D721Med (cell line): ENCODE measurements at places on chromosomes 3 and 15.
A peak's percentile ranks its signal among the peaks of the same experiment; 100 is the strongest.

- DNase-seq: no peak
These were observed 25.2 kb downstream of the NIPA1 start for GRCh38 chr15:22811640-22812039.

DNA sequence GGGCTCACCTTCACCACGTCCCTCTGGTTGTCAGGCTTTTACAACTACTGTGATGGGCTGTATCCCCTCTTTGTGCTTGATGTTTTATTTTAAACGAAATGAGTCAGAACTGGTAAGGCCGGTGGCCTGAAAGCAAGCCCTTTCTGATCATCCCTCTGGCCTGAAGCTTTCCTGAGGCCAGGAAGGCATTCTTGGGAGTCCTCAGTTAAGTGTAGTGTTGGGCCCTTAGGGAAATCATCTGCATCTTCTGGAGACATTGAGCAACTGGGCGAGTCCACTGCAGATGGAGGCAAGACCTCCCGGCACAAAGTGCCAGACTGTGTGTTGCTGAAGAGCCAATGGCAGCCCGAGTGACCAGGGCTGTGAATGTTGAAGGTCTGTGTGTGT lies 33.0 kb upstream of the AMOTL2 start:
- no peak for DNase-seq

GRCh38 chr3:186258968-186259367 lies 103.1 kb downstream of the DGKG start:
- no peak for DNase-seq

GRCh38 chr3:33575311-33575710 lies 135.1 kb upstream of the UBP1 start:
- DNase-seq: no peak

DNA sequence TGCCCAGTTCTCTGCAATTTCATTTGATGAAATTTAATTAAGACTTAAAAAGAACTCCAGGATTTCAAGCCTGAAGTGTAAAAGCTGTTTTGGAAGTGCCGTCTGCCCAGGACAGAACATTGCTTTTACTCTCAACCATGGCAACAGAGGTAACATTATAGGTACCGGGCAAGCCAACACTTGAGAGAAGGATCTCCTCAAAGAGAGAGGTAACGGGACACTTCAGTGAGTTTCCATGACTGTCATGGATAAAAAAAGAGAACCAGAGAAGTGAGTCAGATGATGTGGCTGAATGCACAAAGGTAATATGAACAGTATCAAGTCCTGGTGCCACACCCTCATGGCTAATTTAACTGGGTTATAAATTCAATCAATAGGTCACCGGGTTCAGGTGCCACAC lies 130.2 kb upstream of the LMOD3 start:
- DNase-seq: no peak

GRCh38 chr15:90765966-90766365 lies 48.8 kb downstream of the BLM start:
- DNase-seq: no peak

DNA sequence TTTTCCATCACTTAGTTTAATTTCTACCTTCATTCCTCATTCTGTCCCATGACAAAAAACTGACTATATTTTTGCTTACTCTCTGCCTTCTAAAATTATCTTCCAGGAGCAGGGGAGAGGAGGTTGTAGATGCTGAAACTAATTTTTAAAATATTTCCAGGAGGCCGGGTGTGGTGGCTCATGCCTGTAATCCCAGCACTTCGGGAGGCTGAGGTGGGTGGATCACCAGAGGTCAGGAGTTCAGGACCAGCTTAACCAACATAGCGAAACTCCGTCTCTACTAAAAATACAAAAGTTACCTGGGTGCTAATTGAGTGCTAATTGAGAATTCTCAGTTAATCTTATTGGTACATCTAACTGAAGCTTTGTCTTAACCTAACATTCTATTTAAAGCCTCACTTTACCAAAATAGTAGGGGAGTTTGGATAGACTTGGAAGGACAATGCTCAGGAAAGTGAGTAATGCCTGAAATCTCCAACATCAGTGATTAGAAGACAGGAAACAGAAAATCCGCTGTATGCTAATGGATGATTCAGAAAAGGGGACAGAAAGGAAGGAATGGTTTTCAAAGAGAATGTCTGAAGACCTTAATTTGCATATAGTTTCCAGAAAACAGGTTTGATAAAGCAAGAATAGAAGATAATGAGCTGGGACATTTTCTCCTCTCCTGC lies 336.1 kb downstream of the GBE1 start:
- no peak for DNase-seq

DNA sequence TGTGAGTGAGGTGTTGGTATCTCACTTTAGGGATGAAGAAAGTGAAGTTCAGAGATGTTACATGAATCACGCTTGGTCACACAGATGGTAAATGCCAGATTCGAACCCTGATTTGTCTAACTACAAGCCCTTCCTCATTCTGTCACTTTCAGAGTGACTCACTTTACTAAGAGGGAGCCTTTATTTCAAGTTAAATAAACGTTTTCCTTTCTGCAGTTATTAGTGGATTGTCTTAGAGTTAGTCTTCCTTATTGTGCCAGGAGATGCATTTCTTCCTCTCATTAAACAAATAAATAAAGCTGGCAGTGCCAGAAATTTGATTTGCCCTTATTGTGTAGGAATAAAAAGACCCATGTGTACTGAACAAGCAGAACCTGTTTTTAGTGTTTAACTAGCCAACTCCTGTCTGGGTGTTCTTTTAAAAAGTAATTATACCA lies 162.5 kb downstream of the AKAP13 start:
- no peak for DNase-seq

DNA sequence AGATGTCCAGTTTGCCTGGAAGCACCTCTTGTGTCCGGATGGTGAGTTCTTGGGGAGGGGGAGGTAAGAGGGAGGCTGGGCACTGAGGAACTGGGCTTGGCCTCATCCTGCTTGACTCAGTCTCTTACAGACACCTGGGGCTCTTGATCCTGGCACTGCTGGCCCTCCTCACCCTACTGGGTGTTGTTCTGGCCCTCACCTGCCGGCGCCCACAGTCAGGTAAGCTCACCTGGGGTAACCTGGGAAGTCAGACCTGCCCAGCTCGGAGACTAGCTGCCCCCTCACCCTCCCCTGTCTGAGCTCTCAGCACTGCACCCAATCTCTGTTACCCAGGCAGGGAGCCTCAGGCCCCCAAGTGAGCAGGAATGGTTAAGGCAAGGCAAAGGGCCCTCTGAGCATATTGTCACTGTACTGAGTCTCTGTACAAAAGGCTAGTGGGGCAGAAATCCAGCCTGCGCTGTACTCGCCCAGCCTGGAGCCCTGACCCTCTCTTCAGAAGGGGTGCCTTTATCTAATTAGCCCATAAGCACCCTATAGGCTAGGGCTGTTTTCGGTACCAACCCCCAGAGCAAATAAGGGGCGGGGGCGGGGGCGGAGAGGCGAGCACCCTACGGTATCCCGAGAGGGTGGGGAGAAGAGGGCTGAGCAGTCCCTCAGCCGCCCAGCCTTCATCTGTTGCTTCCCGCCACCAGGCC lies 2.2 kb upstream of the IL17RC start:
- DNase-seq: no peak

DNA sequence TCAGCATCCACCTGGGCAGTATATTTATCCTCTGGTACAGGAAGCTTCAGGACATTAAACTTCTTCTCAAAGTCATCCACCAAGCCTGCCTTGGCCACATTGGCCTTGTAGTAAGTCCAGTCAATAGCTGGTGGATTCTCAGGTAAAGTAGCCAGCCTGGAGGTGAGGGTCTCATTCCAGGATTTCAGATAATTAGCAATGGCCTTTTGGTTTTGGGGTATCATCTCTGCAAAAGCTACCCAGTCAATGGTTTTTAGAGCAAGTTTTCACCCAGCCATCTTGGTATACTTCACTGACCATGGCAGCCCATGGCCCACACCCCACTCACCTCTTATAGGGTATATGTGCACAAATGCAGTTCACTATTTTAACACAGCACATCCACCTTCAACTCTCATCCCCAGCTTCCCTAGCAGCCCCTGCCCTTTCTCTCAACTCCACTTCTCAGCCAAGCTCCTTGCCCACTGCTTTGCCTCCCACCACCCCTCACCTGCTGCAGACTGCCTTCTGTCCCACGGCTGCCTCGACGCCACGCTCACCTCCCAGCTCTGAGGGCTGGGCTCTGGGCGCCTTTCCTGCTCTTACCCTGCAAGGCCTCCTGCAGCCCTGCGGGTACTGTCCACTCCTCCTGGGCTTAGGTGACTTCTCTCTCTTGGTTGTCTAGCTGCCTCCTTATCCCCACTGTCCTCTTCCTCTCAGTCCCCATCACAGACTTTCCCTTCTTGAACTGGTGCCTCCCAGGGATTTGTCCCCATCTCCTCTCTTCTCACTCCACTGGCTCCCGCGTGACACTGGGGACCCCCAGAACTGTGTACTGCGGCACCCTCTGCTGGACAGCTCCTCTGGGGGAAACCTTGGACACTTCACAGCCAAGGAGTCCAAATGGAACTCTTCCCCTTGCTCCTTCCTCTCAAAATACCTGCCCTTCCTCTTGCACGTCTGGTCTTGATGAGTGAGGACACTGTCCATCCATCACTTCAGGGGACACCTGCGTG lies 1.7 kb upstream of the TGM5 start:
- no peak for DNase-seq

DNA sequence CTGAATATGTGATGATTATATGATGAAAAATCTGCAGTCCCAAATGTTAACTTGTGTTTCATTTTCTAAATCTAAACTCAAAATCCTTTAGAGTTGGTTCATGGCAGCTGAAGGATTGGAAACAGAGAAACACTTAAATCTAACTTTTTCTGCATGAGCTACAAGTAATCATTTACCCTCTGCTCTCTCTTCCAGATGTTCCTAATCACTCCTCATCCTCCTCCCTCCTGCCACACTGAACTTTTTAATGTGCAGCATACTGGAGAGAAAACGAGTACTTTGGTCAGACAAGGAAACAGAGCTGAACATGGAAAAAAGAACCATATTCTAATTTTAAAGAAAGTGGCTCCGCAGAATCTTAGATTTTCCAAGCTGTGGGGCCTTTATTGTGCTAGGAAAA lies 321.2 kb upstream of the COL8A1 start:
- no peak for DNase-seq

- peak; percentile 36 for DNase-seq
These were observed 397.5 kb upstream of the ATP10A start for GRCh38 chr15:26260517-26261133.

GRCh38 chr3:40109641-40110490 lies 199.6 kb upstream of the EIF1B start:
- DNase-seq: no peak

GRCh38 chr3:131605916-131606315 lies 103.1 kb upstream of the MRPL3 start:
- DNase-seq: no peak

- no peak for DNase-seq
These were observed 21.7 kb upstream of the UTS2B start for GRCh38 chr3:191352014-191352413.

DNA sequence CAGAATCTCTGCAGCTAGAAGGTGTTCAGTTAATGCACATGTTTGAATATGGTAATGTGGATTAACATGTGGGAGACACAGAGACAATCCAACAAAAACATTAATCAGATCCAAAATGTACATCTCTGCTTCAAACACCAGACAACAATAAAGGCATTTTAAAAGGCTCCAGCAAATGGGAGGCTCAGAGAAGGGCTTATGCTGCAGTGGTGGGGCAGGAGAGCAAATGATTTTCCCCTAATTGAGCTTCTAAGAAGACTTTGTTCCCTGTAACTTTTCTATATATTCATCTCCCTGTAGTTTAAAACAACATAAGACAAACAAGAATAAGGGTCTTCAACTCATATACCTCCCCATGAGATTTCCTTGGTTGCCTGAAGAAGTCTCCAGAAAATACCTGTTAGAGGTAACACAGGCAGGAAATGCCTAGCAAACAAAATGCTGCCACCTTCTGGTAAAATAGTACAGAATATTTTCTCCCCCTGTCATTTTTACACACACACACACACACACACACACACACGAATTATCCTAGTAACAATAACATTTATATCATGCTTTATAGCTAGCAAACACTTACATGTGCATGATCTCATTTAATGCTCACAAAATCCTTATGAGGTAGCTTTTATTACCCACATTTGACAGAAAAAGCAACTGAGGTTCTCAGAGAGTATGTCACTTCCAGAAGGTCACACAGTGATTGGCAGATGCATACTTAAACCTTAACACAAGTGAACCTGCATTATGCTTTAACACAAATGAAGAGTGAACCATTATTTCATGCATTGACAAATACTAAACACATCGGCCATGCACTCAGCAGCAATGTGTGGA lies 123.4 kb upstream of the MB21D2 start:
- DNase-seq: no peak

DNA sequence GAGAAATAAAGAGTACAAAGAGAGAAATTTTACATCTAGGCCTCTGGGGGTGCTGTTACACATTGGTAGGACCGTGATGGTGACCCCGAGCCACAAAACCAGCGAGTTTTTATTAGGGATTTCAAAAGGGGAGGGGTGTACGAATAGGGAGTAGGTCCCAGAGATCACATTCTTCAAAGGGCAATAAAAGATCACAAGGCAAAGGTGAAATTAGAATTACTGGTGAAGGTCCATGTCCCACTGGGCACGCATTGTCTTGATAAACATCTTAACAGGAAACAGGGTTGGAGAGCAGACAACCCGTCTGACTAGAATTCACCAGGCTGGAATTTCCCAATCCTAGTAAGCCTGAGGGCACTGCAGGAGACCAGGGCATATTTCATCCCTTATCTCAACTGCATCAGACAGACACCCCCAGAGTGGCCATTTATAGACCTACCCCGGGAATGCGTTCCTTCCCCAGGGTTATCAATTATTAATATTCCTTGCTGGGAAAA lies 4.3 kb downstream of the IRAK2 start:
- no peak for DNase-seq

GRCh38 chr15:63598473-63599400 lies 1.6 kb downstream of the FBXL22 start:
- DNase-seq: no peak

GRCh38 chr3:13378155-13378554 lies 42.0 kb downstream of the NUP210 start:
- DNase-seq: no peak

GRCh38 chr15:82100111-82100929 lies 54.5 kb upstream of the MEX3B start:
- DNase-seq: no peak
